ENCODE measurements at places on chromosomes 12 and 14. TPM values are rescaled to one million over a fixed set of nuclear protein-coding genes. Genes with fewer than 3 reads are reported as not detected.

DNA sequence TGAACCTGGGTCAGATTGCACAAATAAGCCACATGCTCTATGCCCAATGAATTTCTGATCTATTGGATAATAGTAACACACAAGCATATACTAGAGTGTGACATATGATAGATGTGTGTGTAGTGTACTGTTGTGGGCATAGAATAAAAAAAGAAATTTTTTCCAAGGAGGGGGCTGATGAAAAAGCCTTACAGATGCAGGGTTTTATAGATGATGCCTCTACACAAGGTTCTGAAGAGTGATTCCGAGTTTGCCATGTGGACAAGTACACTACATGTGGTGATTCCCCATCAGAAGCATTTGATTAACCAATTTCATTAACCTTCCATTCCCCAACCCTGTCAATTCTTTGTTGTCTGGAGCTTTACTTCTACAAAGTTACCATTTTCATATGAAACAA, 45.3 kb downstream of the CPM start:
- no peak overlapping the region for H3K27ac ChIP-seq
- H3K4me1 ChIP-seq = no peaks in the 10 kb centered on the region
- H3K4me3 ChIP-seq = no peak overlapping the region
- H3K36me3 ChIP-seq = no peaks in the 10 kb centered on the region
- no peak for DNase-seq
- peaks cover 8% of the 10 kb centered on the region for H3K27me3 ChIP-seq

DNA sequence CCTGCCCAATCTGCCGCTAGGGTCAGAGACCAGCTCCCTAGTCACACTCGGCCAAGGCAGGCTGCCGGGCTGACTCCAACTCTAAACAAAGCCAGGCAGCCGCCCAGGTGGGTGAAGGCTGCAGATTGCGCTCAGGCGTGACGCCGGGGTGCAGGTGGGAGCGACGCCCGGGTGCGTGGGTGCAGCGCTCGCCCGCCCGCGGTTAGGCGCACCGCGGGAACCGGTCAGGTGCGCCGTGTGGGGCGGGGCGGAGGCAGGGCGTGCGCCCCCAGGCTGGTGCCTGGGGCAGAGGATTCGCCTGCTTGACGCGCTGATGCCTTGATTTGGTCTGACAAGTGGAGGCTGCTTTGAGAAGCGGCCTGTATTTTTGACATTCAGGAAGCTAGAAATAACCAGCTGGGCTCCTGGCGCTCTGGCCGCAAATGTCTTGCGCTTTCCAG, 126.7 kb upstream of the HIF1A start:
- H3K27ac ChIP-seq = no peak overlapping the region
- H3K36me3 ChIP-seq = no peaks in the 10 kb centered on the region
- H3K27me3 ChIP-seq = no peaks in the 10 kb centered on the region

DNA sequence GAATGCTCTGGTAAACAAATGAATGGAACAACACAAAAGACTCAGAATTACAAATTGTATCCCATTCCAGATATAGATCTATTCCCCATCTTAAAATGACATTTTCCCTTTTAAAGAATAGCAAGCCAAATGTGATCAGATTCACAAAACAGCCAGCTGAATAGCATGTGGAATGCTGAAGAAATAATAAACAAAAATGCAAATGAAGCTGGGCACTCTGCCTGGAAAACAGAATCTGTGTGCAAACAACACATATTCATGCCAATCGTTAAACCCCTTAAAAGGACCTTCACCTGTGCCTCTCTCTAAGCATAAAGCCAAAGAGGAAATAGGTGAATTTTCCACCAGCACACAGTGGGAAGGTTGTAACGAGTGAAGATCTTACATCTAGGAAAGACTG, 67.9 kb upstream of the PDZRN4 start:
- no peaks in the 10 kb centered on the region for H3K27me3 ChIP-seq
- no peaks in the 10 kb centered on the region for H3K36me3 ChIP-seq
- DNase-seq = no peak
- H3K27ac ChIP-seq = no peak overlapping the region
- H3K4me3 ChIP-seq = no peak overlapping the region
- no peaks in the 10 kb centered on the region for H3K4me1 ChIP-seq

DNA sequence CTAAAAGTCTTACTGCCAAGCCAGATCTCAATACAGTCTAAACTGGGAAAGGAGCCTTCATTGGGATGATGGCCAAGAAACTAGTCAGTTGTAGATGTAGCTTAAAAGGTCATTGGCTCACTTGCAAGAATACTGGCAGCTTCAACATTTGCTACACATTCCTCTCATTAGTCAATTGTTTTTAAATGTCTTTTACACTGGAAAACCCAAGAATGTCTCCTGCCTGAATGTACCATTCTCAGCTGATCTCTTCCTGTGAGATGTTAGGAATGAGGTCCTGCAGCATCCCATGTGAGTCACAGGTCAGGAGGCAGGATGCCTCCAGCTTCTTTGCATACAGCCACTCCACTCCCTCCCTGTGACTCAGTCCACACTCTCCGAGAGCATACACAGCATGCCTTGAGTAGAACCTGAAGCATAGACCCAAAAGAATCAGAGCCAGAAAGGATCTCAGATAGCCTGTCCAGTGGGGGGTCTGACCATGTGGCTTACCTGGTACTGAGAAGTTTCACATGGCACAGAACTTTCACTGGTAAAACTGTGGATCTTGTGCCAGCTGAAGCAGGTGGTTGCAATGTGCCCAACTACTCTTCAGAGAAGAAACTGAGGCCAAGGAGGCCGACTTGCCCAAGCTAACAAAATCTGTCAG, 56.0 kb upstream of the HECTD1 start:
- peak overlapping the region; percentile 81 for H3K27ac ChIP-seq
- no peak overlapping the region for H3K4me3 ChIP-seq
- H3K27me3 ChIP-seq = no peaks in the 10 kb centered on the region
- peak; percentile 95 for DNase-seq
- no peaks in the 10 kb centered on the region for H3K36me3 ChIP-seq
- peaks cover 18% of the 10 kb centered on the region for H3K4me1 ChIP-seq

- no peaks in the 10 kb centered on the region for H3K4me1 ChIP-seq
- no peak overlapping the region for H3K4me3 ChIP-seq
- no peak overlapping the region for H3K27ac ChIP-seq
These were observed 174.0 kb upstream of the DIO2 start for GRCh38 chr14:80385336-80385735.

- no peak for DNase-seq
- H3K36me3 ChIP-seq = no peaks in the 10 kb centered on the region
- H3K27ac ChIP-seq = no peak overlapping the region
- peaks cover 15% of the 10 kb centered on the region for H3K27me3 ChIP-seq
- H3K4me3 ChIP-seq = no peak overlapping the region
These were observed 64.8 kb upstream of the BEGAIN start for GRCh38 chr14:100651999-100652508.

CISTR gene
- not detected for total RNA-seq

RNASE7 gene
- total RNA-seq = not detected

- no peaks in the 10 kb centered on the region for H3K36me3 ChIP-seq
- DNase-seq = no peak
- no peaks in the 10 kb centered on the region for H3K4me1 ChIP-seq
- H3K27me3 ChIP-seq = no peaks in the 10 kb centered on the region
These were observed 196.6 kb upstream of the DIO3 start for GRCh38 chr14:101364503-101365328.

GRCh38 chr14:44041700-44042099, 465.4 kb downstream of the FSCB start:
- DNase-seq = no peak
- H3K4me1 ChIP-seq = no peaks in the 10 kb centered on the region
- no peak overlapping the region for H3K27ac ChIP-seq
- H3K4me3 ChIP-seq = no peak overlapping the region
- no peaks in the 10 kb centered on the region for H3K36me3 ChIP-seq

CAPZA3 gene
- not detected for total RNA-seq

PMEL gene
- 0.42 TPM for total RNA-seq

DNA sequence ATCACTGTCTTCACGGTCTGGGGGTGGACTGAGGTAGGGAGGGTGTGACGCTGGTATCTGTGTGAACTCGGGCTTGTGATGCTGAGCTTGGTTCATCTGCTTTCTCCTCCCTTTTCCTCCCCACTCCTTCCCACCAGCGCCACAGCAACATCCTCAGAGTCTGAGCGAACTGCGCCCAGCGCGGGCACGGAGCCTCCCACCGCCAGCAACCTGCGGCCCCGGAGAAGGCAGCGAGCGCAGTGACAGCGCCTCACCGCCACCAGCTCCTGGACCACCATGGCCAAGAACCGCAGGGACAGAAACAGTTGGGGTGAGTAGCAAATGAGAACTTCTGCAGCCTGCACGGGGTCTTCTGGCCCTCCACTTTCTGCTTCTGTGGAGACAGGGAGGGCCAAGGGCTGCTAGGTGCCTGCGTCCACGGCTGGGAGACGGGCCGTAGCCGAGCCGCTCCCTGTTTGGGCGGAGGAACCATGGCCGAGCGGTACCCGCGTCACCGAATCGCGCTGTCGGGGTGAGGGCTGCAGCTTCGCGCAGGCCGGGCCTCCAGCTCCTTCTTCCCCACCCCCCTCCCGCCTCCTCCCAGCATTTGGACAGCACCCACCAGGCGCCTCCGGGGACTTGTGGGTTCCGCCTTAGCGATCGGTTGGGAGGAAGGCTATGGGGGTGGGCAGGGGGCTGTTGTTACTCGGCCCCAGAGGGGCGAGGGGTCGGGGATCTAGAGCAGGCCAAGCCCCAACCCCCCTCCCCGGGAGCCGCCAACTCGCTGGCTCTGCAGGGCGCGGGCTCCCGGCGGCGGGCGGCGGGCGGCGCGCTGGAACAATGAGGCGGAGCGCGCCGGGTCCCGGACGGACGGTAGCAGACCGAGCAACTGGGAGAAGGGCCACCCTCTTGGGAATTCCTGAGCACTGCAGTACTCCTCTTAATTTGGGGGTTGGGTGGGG, at the start of gene ATL1:
TSS of gene ATL1 (plus strand) at position 156 of the 941 bp plus-strand sequence. CDS start at position 277, 121 bp downstream.
- H3K4me1 ChIP-seq = peaks cover 11% of the 10 kb centered on the region
- H3K27me3 ChIP-seq = peaks cover 23% of the 10 kb centered on the region
- H3K36me3 ChIP-seq = no peaks in the 10 kb centered on the region
- H3K27ac ChIP-seq = no peak within 1 kb of the TSS
- DNase-seq = peak; percentile 59
- H3K4me3 ChIP-seq = peak within 1 kb of the TSS; percentile 59

DNA sequence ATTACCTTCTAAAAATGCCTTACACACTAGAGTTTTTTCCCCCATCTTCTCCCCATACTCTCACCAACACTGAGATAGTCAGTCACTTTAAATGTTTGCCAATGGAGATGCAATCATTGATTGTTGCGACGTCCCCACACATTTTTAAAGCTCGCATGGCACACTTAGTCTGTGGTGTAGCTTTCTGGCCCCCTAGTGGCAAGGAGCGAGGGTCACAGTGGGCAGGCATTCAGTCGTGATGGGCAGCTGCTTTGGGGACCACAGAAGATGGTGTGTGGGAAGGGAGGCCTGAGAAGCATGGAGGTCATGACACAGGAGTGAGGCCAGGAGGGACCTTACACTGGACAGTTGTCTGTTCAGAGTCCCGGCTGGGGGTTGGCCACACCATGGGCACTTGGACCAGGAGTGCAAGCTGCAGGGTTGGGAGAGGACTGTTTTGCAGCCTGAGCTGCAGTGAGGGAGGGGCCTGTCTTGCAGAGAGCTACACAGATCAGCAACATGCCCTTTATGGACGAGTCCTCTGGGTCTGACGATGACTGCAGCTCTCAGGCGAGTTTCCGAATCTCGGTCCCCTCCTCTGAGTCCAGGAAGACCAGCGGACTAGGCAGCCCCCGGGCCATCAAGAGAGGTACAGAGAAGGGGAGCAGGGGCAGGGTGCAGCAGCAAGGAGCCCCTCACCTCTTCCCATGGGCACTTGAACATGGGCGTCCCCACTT, 28.6 kb downstream of the PIGH start:
- no peak overlapping the region for H3K4me3 ChIP-seq
- DNase-seq = peak; percentile 54
- H3K4me1 ChIP-seq = no peaks in the 10 kb centered on the region
- no peaks in the 10 kb centered on the region for H3K36me3 ChIP-seq
- H3K27me3 ChIP-seq = no peaks in the 10 kb centered on the region
- H3K27ac ChIP-seq = no peak overlapping the region

SYNDIG1L gene
- total RNA-seq = not detected

NFATC4 gene
- 88.5 TPM for total RNA-seq

RAPGEF3 gene
- 53.6 TPM for total RNA-seq

NUDT14 gene
- 97.7 TPM for total RNA-seq

DNA sequence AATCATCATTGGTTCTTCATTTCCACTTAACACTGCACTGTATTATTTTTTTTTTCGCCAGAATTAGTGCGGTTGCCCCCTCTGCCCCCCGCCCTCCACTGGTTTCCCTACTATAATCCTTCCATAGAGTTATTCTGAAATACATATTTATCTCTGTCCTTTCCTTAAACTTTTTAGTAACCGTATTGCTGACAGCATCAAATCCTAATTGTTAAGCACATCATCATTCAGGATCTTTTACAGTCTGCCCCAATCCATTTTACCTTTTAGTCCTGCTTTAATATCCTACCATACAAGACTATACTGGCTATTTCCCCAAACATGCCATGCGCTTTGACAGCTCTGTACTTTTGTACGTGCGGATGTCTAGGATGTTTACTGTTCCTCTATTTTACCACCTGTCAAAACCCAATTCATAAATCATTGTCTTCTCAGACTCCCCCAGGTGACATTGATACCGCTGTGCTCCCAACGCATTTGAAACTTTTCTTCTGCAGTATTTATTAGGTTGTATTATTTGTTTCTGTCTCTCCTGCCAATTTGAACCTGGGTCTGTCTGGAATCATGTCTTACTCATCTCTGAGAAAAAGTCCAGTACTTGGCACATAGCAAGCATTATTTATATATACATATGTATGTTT, 1.0 kb downstream of the FGFR1OP2 start:
- peaks cover 49% of the 10 kb centered on the region for H3K4me1 ChIP-seq
- H3K27ac ChIP-seq = peak overlapping the region; percentile 82
- no peaks in the 10 kb centered on the region for H3K36me3 ChIP-seq
- DNase-seq = peak; percentile 40
- H3K4me3 ChIP-seq = peak overlapping the region; percentile 88

- no peaks in the 10 kb centered on the region for H3K36me3 ChIP-seq
- peak; percentile 44 for DNase-seq
- no peak overlapping the region for H3K27ac ChIP-seq
- H3K4me3 ChIP-seq = no peak overlapping the region
These were observed 54.3 kb downstream of the HMGA2 start for GRCh38 chr12:65878540-65878939.

Data from endothelial cell of umbilical vein (primary cell).